ENCODE measurements at places on chromosomes 2 and 18.
A peak's percentile ranks its signal among the peaks of the same experiment; 100 is the strongest.

GRCh38 chr2:159653962-159654361 lies 37.6 kb upstream of the BAZ2B start:
- no peak for DNase-seq

GRCh38 chr2:25479761-25480160 lies 138.0 kb upstream of the DNMT3A start:
- DNase-seq: no peak

DNA sequence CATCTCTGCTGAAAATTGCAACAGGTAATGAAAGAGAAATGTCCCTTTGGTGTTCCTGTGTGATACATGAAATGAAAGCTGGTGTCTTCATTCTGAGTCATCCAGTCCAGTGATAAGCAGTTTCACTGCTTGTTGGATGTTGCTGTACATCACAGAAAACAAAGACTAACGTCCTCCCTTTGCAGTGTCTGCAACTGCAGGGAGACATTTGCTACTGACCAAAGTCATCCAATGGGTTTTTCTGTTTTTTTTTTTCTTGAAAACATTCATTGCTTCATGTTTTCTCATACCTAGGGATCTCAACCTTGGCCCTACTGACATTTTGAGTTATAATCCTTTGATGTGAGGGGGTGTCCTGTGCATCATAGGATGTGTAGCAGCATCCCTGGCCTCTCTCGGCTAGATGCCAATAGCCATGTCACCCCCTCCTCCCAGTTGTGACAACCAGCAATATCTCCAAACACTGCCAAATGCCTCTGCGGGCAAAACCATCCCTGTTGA lies 63.6 kb upstream of the FZD5 start:
- peak; percentile 42 for DNase-seq

DNA sequence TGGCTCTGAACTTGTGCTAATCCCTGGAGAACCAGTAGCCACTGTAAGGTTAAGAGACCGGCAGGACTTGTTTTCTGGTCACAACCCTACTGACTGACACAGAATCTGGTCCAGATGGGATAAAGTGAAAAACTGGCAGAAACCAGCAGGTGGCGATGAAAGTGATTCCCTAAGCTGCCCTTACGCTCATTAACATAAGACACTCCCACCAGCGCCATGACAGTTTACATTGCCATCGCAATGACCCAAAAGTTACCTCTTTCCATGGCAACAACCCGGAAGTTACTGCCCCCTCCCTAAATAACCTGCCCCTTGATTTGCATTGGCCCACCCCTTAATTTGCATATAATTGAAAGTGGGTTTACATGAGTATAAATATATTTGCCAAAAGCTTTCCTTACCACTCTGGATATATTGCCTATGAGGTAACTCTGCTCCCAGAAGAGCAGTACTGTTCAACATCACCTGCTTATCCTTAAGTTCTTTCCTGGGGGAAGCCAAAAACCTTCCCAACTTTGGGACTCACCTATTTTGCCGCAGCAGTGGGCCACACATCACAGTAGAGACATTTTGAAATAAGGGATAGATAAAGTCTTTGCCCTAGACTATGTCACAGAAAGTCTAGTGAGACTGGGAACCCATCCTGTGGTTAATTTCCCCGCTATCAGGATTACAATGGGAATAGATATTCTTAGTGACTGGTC lies 35.8 kb upstream of the AFF3 start:
- DNase-seq: no peak

DNA sequence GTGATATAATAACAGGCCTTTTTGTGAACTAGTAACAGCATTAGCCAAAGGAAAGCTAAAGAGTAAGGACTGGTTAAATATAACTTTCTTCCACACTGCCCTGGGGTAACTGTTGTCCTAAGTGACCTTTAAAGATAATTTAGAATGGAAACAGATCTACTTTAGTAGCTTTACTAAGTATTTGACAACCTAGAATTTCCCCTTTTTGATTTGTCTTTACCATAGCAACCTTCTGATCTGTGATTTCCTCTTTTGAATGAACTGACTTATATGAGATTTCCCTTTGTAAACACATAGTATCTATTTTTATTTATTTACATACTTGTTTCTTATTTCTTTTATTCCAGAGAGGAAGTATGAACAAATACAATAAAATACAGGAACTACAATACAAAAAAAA lies 10.5 kb upstream of the KLF7 start:
- no peak for DNase-seq

- DNase-seq: no peak
Observed at GRCh38 chr18:58495207-58495606, 133.7 kb downstream of the ALPK2 start.

DNA sequence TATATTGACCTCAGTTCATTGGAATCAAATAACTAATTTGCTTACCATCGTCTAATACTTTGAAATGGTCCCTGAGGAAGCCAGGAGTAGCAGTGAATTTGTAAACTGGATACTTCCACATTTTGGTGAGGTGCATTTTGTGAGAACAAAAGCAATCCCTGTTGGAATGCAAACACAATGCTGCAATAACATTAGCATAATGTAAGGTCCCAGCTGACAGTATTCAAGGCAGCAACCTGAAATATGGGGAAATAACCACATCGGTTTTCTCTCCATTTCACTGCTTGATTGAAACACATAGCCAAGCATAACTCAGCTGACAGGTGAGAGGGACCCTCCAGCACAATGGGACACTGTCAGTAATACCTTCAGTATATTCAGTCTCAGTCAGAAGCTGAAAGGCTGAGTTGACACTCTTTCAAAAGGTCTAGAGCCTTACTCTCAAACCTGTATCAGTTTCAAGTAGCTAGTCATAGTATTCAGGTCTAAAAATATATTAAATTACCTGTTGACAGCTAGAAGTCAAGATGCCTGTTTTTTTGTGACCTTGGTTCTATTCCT lies 1311.9 kb upstream of the NRXN1 start:
- no peak for DNase-seq

GRCh38 chr2:190696792-190697398 lies 48.0 kb downstream of the NAB1 start:
- no peak for DNase-seq

GRCh38 chr2:238910751-238911351 lies 63.0 kb downstream of the TWIST2 start:
- DNase-seq: no peak

DNA sequence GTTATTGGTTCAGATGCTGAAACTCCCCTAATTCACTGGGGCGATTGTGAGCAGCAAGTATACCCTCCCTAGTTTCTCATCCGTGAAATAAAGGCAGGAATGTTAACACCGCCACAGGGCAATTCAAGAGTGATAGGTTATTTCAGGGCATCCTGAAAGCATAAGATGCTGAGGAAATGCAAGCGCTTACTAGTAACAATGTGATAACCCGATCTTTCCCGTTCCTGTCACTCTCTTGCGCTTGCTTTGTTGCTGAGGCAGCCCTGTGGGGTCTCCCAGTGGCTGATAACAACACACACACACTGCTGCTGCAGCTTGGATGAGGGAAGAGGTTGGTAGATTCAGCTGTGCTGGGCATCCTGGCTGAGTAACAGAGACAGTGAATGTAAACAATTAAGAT lies 259.3 kb downstream of the AGPS start:
- no peak for DNase-seq

DNA sequence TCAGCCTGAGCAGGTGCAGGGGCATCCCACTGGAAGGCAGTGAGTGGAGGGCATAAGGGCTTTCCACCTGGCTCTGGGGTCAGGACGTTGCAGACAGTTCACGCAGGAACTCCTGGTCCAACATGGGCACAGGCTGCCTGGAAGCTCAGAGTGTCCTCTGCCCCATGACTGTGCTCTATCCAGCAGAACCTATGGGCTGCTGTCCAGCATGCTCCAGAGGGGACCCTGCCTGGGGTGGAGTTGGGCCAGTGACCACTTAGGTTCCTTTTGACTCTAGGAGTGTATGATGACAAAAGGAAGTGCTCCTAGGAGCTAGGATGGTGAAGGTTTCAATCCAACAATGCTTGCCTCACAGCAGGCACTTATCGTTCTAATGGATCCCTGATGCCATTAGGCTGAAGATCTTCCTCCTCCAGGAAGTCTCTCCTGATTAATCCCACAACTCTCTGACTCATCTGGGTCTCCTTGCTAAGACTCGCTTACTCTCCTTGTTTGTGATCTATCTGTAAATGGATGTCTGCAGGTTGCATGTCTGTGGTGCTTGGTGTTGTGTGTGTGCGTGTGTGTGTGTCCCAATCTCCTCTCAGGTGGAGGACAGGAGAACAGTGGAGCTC lies 224.0 kb downstream of the CELF4 start:
- DNase-seq: no peak

GRCh38 chr18:58241877-58242276 lies 197.9 kb downstream of the NEDD4L start:
- peak; percentile 73 for DNase-seq

- DNase-seq: peak; percentile 40
Observed at GRCh38 chr2:240524963-240525718, 32.6 kb downstream of the ANKMY1 start.

DNA sequence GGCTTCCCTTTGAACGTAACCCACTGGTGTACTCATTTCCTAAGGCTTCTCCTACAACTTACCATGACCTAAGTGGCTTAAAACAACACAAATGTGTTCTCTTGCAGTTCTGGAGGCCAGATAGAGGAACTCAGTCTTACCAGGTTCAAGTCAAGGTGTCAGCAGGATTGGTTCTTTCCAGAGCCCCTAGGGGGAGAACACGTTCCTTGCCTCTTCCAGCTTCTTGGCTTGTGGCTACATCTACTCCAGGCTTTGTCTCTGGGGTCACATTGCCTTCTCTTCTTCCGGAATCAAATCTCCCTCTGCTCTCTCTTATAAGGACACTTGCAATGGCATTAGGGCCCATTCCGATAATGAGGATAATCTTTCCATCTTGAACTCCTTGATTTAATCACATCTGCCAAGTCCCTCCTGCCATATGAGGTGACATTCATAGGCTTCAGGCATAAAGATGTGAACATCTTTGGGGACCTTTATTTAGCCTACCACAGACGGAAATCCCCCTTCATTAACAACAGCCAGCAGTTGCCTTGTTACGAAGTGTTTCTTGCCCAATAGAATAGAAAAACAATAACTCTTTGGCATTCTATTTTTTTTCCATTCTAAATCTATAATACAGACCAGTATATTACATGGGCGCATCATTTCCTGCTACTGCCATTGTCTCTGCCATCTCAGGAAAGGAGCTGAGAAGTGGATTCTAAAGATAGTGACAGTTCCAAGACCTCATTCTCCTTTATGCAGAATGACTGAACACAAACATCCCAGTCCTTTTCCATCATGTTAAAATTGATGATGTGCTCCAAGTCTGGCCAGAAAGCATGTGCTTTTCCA lies 362.0 kb downstream of the ZNF521 start:
- no peak for DNase-seq

DNA sequence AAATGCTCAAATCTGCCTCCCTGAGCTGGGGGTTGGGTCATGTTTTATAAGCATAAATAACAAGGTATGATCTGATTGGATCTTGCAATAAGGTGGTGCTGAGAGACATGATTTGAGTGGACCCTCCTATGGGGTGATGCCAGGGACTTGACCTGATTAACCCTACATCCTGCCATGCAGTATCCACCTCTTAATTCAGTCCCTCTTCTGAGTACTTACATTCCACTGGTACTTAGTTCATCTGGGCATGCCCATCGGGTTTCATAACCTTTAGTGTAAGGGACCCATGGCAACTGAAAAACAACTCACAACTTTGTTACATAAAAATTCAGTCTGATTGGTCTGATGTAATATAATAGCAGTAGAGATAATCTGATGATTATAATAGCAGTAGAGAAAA lies 397.9 kb upstream of the HNMT start:
- DNase-seq: no peak

GRCh38 chr2:173647681-173648311 lies 293.1 kb downstream of the CDCA7 start:
- no peak for DNase-seq

DNA sequence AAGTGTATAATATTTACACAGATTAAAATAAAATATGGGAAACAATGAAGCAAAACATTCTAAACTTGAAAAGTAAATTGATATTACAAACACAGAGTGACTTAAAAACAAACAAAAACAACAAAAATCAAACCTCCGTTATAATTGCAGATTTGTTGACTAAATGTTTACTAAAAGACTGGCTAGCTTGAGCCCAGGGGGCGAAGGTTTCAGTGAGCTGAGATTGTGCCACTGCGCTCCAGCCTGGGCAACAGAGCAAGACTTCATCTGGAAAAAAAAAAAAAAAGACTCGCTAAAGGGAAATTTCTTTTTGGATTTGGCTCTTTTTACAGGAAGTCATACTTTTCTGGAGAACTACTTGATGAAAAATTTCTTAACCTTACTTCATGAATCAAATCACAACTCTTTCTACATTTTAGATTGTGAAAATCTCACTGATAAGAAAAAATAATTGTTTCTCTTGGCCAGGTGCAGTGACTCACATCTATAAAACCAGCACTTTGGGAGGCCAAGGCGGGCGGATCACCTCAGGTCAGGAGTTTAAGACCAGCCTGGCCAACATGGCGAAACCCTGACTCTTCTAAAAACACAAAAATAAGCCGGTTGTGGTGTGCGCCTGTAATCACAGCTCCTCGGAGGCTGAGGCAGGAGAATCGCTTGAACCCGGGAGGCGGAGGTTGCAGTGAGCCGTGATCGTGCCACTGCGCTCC lies 9.7 kb downstream of the TFPI start:
- DNase-seq: no peak

GRCh38 chr2:206241736-206242135 lies 32.7 kb upstream of the ZDBF2 start:
- DNase-seq: no peak

DNA sequence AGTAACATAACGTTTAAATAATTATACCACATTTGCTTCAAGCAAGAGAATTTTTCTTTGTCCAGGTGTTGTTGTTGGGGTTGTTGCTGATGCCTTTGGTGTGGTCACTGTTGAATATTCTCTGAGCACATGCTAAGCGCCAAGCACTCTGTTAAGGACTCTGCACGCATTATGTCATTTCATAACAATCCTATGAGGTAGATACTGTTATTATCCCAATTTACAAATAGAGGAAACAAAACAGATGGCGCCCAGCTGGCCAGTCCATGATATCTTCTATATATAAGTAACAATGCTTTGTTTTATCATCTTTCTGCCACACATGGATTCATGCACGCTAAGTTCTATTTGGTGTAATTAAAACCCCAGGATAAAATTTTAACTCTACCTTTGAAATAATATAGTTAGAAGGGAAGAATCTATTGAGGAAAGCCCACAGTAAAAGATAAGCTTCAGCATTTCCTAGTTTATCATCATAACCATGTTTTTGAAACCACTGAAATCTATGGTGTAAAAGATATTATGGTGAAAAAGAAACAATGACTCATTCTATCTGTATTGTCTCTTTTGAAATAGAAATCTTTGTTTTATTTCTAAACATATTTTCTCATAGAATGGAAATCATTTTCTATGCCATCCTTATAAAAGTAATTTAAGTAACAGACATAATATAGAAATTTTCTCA lies 199.7 kb downstream of the PID1 start:
- DNase-seq: no peak

GRCh38 chr2:178870703-178871102 lies 63.5 kb upstream of the TTN start:
- DNase-seq: no peak

DNA sequence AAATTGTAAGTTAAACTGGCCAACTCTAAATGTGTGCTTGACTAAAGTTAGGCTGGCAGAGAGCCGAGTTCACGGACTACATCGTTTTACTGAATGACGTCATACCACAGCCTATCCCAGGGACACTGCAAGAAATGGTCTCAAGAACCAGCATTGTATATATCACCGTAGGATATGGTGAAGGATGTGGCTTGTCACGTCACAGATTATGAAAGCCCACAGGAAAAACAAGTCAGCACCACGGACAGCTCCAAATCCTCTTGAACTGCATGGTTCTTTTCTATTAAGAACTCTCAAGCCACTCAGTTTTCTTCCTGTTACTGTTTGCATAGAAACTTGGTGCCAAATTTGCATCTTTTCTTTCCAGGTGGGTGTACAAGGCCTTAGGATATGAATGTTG lies 85.1 kb upstream of the ACAA2 start:
- DNase-seq: no peak

Measured in osteocyte (in vitro differentiated cells).